AG08395 (cell line): ENCODE measurements at places on chromosomes 3 and 15.

DNA sequence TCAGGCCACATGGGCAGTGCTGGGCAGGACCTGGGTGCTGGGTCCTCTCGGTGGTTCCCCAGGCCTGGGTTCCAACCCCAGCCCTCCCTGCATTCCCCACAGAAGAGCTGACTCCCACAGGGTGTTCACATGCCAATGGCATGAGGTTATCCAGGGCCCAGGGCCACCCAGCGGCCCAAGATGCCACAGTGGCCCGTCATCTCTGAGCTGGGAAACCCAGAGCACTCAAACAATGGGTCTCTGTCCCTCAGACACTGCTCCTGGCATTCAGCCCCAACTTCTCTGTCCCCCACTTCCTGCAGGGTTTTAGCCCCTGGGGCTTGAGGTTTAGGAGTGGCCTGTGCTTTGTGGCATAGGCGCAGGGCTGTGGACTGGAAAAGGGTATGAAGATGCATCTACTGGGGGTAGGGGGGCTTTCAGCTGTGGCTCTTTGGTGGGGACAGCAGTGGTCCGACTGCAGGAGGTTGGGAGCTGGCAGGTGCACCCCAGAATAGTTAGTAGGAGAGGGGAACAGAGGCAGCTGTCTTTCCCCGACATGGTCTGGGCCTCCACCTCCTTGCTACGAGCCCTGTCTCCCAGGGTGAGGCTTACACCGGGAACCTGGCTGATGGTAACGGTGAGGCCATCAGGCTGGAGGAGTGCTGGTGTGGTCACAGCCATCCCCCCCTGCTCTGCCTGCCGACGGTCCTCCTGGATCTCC is 1.7 kb downstream of the CCDC9B start:
- DNase-seq = peak; percentile 93

DNA sequence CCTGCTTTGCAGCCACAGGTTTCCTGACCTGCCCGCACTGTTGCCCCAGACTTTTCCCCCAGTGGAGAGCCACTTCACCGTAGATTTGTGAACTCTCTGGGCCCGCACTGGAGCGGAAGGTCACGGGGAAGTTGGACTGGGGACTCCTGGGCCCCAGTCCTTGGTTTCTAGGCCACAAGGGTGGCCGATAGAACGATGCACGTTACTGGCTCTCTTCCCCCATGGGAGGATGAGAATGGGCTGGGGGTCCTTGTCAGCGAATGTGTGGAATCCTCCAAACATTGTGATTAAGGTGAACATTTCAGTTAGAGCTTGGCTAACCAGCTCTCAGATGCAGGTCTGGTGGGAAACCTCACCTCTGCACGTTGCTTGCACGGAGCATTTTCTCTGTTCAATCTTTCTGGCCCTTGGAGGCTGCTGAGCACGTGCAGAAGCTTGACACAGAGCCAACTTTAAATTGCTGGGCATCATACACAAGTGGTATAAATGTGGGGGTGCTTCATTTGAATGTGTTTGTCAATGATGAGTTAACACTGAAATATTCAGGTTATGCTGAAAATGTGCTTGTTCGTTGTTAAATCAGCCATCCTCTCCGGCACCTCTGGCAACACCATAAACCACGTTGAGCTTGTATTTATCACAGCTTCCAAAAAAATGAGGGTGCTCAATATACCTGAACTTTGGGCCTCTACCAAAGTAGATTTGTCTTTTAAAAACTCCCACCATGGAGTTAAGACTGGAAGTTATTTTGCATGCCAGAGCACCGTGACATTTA is 976 bp downstream of the DIS3L start:
- DNase-seq = peak; percentile 80

- no peak for DNase-seq
Measured at GRCh38 chr3:110711851-110712516, 359.6 kb upstream of the NECTIN3 start.

- DNase-seq = no peak
Measured at GRCh38 chr3:177089110-177089509, 108.2 kb downstream of the TBL1XR1 start.

DNA sequence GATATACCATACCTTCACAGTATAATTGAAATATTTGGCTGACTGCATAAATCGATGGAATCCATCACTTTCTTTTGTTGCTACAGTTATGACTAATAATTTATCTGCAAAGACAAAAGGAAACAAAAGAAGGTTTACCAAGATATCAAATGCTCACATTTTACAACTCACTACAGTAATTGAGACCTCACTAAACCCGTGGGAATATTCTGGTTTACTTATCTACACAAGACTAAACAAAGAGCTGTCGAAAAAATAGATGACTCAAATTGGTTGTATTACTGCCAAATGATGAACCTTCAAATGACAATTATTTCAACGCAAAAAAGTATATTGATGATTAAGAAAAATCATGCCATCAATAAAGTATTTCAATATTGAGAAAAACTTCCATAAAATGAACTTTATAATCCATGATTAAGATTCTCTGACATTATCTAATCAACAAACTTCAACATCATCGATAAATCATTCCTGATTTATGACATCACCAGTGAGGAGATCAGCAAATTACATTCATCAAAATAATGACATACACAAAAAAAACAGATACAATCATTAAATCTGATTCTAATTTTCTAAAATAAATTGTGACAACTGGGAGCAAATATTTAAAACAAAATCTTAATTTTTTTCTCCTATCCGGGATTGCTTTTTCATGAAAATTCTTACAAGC is 36.7 kb downstream of the PLOD2 start:
- DNase-seq = no peak

DNA sequence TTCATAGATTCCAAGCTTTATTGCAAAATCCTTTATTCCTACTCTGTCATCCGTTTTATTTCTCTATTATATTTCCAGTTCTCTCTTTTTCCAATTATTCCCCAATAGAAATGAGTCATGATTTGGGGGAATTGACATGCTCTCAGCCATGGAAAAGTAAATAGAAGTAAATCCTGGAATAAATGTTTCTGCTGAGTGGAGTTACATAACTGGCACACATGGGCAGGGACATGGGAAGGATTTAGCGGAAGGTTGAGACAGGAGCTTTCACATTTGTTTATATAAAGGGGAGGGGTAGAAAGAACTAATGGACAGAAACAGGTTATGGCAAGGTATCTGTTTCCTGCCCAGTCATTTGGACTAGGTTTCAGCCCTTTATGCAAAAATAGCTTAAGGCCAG is 221.6 kb downstream of the PLOD2 start:
- no peak for DNase-seq

- DNase-seq = no peak
Measured at GRCh38 chr15:90820481-90820880, 47.9 kb upstream of the FURIN start.

DNA sequence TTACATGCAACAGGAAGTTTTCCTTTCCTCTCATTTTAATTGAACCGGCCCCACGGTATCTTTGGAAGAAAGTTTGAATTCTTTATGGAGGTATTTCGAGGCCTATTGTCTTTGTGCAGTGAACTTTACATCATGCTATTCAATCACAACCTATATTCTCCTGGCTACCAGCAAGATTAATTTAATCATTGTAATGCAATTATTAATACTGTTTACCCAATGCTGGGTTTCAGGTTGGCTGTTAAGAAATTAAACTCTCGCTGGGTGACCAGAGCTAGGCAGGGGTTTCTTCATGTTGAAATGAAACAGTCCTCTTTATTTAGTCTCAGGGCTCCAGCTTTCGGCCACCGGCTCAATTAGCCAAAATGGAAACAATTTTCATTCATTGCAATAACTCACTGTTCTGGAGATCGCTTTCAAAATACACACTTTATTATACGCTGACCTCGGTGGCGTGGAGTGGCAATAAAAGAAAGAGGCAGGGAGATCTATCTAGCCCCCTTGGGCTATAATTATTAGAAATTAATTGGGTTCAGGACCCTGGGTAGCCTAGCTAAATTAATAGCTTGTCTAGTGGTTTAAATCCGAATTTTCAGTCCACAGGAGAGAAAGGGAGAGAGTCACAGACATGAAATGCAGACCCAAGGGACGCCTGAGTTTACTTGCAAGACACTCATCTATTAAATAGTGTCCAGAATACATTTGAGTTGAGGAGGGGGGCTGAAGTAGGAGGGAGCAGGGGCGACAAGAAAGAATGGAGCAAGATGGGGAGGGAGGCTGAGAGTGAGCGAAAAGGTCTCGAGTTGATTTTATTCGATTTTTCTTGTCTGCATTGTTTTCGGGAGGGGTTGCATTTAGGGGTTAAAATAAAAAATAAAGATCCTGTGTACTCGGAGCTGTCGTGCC is 3.9 kb upstream of the MECOM start:
- DNase-seq = no peak

DNA sequence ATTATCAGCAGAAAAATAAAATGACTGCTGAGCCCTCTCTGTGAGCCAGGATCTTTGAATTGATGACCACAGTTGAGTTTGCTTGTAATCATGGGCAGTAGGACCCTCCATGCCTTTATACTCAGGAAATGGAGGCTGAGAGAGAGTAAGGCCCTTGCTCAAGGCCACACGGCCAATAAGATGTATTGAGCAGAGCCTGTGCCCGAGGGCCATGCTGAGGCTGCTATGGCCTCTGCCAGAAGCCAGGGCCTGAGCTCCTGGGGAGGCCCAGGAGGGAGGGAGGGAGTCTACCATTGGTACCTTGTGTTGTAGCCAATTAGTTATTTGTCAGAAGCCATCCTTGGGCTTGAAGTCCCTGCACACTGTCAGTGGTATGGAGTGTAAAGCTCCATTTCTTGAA is 151.4 kb downstream of the DNAJB8 start:
- no peak for DNase-seq

DNA sequence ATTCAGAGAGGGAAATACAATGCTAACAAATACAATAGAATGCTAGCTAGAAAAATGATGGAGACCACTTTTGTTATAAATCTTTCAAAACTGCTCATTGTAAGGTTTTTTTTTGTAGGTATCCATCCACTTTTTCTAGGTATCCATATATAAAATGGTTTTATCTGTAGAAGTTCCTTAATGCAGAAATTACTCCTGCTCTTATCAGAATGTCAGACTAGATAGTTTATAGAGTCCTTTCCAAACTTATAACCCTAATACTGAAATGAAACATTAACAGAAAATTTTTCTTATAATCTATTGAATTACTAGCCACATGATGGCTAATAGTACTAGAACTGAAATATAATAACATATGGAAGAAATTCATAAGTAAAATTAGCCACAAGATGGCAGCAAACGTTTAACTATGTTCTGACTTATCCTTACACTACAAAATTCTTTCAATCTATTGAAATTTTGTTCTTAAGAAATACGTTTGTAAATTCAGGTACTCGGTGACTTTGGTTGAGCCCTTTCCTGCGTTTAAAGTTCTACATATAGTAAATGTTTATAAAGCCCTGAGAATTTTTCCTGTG is 58.5 kb downstream of the ECT2 start:
- DNase-seq = peak; percentile 8
